IPS DF 6.9 (cell line): ENCODE measurements at places on chromosomes 1 and 21.

DNA sequence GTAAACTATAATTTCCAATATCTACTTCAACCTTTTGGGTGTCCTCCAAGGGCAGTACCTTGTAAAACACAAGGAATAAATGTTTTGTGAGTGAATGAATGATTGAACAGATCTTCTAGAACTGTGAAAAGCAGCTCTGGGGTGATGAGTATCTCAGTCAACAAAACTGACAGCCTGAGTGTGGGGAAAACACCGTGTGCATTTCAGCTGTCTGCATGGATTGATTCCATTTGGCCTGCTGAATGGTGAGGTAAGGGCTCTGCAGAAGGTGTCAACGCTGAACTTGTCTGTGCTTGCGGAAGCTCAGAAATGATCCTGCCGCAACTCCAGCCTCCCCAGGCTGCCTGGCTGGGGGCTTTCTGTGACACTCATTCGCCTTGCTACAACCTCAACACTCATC, 7.4 kb upstream of the AGMAT start:
- no peak overlapping the region for H3K27ac ChIP-seq
- H3K4me1 ChIP-seq = no peaks in the 10 kb centered on the region
- no peak for DNase-seq
- no peaks in the 10 kb centered on the region for H3K27me3 ChIP-seq

DNA sequence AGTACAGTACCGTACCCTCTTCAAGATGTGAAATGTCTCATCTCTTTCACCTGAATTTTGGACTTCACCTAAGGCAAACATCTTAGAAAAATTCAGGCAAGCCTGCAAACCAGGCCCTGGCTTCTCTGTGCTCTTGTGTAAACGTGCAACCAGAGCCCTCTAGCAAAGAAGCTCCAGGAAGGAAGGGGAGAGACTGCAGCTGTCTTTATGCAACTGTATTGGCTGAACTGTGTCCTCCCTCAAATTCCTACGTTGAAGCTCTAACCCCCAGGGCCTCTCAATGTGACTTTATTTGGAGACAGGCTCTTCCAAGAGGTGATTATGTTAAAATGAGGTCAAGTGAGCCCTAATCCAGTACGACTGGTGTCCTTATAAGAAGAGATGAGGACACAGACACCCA, 60.3 kb downstream of the SLC45A1 start:
- peaks cover 9% of the 10 kb centered on the region for H3K4me1 ChIP-seq
- H3K36me3 ChIP-seq = no peaks in the 10 kb centered on the region
- DNase-seq = no peak
- no peaks in the 10 kb centered on the region for H3K27me3 ChIP-seq
- no peak overlapping the region for H3K4me3 ChIP-seq

GRCh38 chr1:160104486-160104885, 6.1 kb upstream of the IGSF8 start:
- no peak overlapping the region for H3K27ac ChIP-seq
- DNase-seq = no peak
- H3K27me3 ChIP-seq = no peaks in the 10 kb centered on the region
- peaks cover 2% of the 10 kb centered on the region; the same call in 1 of the 2 replicates for H3K4me1 ChIP-seq

GRCh38 chr1:8154621-8155052, 128.5 kb upstream of the ERRFI1 start:
- H3K27me3 ChIP-seq = no peaks in the 10 kb centered on the region
- no peak overlapping the region for H3K4me3 ChIP-seq
- no peak overlapping the region for H3K27ac ChIP-seq
- H3K4me1 ChIP-seq = peaks cover 3% of the 10 kb centered on the region; the same call in 1 of the 2 replicates
- DNase-seq = no peak

GRCh38 chr1:112806090-112806642, 91.0 kb upstream of the PPM1J start:
- H3K4me1 ChIP-seq = peaks cover 2% of the 10 kb centered on the region; the same call in 1 of the 2 replicates
- no peaks in the 10 kb centered on the region for H3K27me3 ChIP-seq
- H3K27ac ChIP-seq = no peak overlapping the region
- DNase-seq = no peak
- H3K4me3 ChIP-seq = no peak overlapping the region

- no peak overlapping the region for H3K4me3 ChIP-seq
- no peak overlapping the region for H3K27ac ChIP-seq
- no peak for DNase-seq
- H3K4me1 ChIP-seq = 0 out of 2 replicates have a peak, but pooled peaks cover under 1% of the 10 kb centered on the region
Observed at GRCh38 chr1:156647351-156647750, 5.4 kb downstream of the BCAN start.

DNA sequence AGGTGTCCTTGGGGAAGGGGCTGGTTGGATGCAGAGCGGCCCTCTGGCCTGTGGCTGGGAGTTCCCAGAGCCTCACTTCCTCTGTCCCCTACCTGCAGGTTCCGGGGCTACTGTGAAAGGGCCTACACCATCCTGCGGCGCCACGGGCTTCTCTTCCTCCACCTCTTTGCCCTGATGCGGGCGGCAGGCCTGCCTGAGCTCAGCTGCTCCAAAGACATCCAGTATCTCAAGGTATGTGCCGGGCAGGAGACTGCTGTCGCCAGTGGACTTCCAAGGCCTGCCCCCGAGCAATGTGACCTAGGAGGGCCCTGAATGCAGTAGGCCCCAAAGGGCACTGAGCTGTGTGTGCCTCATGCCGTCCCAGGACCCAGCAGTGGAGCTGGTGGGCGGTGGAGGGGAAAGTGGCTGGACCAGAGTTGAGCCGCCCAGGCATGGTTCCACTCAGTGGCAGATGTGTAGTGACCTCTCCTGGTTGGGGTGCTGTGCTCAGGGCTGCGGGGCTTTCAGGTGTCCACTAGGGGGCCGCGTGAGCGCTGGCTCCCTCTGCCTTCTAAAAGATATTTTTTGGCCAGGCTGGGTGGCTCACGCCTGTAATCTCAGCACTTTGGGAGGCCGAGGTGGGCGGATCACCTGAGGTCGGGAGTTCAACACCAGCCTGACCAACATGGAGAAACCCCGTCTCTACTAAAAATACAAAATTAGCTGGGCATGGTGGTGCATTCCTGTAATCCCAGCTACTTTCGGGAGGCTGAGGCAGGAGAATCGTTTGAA, 73.4 kb downstream of the PIK3CD start:
- H3K27me3 ChIP-seq = no peaks in the 10 kb centered on the region
- no peak overlapping the region for H3K4me3 ChIP-seq
- no peak overlapping the region for H3K27ac ChIP-seq
- peaks cover 7% of the 10 kb centered on the region for H3K4me1 ChIP-seq
- H3K36me3 ChIP-seq = peaks cover 15% of the 10 kb centered on the region; the same call in 1 of the 2 replicates
- peak; percentile 73 for DNase-seq

DNA sequence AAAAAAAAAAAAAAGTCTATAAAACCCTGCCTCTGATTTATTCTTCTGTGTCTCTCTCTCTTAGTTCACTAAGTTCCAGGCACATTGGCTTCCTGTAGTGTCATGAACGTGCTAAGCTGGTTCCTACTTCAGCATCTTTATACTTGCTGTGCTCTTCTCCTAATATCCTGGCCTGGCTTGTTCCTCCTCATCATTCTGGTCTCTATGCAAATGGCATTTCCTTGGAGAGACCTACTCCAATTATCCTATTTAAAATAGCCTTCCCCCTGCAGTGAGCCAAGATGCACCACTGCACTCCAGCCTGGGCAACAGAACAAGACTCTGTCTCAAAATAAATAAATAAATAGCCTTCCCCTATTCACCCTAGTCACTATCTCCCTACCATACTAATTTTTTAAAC, 9.7 kb upstream of the CLCC1 start:
- DNase-seq = no peak
- H3K27me3 ChIP-seq = no peaks in the 10 kb centered on the region
- H3K4me3 ChIP-seq = no peak overlapping the region
- H3K36me3 ChIP-seq = no peaks in the 10 kb centered on the region
- no peaks in the 10 kb centered on the region for H3K4me1 ChIP-seq

DNA sequence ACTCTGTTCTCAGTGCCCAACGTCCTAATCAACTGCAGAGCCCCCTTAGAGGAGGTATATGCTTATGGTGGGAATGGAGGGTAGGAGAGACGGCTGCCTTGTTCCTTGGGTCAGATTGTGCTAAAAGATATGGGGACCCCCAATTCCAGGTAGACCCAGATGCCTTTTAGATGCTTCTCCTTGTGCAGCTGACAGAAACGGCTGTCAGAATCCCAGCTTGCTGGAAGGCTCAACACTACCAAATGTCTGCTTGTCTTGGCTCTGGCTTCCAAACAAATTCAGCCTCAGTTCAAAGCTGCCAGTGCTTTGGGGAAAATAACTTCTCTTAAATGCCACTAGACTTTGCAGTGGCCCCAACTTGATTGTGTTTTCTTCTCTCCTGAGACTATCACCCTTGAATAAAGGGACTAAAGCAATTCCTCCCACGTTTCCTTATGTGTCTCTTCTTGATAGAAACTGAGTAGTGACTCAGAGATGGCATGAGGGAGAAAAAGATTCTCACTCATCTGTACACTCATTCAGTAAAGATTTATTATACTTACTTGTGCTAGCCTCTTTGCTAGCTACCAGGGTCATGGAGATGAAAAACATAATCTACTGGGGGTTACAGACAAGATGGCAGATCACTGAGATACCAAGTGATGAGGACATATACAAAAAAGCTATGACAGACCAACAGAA, 3.4 kb upstream of the RNF19B start:
- DNase-seq = no peak
- peaks cover 18% of the 10 kb centered on the region for H3K27me3 ChIP-seq
- H3K4me3 ChIP-seq = no peak overlapping the region
- 0 out of 2 replicates have a peak, but pooled peaks cover 1% of the 10 kb centered on the region for H3K4me1 ChIP-seq

GRCh38 chr1:16155537-16156410, at the start of gene EPHA2:
EPHA2 (minus strand) TSS chr1:16156069; CDS start chr1:16155932, 137 bp downstream.
- H3K27me3 ChIP-seq = no peaks in the 10 kb centered on the region
- H3K27ac ChIP-seq = no peak within 1 kb of the TSS
- peaks cover 12% of the 10 kb centered on the region for H3K4me1 ChIP-seq
- peak; percentile 81 for DNase-seq
- H3K36me3 ChIP-seq = peaks cover under 1% of the 10 kb centered on the region; the same call in 1 of the 2 replicates
- H3K4me3 ChIP-seq = peak within 1 kb of the TSS; percentile 87

GRCh38 chr1:93554883-93555872, 107.3 kb downstream of the FNBP1L start:
- H3K27ac ChIP-seq = no peak overlapping the region
- peaks cover 3% of the 10 kb centered on the region for H3K4me1 ChIP-seq
- no peak for DNase-seq
- H3K27me3 ChIP-seq = no peaks in the 10 kb centered on the region
- peaks cover 3% of the 10 kb centered on the region; the same call in 1 of the 2 replicates for H3K36me3 ChIP-seq
